ENCODE measurements at places on chromosomes 11 and 22. TPM values are rescaled to one million over a fixed set of nuclear protein-coding genes. Genes with fewer than 3 reads are reported as not detected.

Gene ELMOD1
- 0.89 TPM for total RNA-seq

Gene C11orf86
- not detected for total RNA-seq

DNA sequence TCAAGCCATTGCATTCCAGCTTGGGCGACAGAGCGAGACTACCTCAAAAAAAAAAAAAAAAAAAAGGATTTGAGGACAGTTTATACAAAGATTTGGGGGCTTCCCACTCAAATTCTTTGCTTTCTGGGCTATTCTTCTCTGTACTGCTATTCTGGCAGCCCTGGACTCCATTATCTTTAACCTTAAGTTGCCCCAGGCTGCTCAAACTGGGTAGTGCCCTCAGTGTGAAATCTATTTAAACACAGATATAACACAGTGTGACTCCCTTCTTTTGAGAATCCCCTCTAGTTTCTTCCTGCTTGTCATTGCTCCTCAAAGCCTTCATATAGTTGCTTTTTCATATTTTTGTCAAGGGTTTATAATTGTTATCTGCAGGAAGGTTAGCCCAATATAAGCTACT lies 49.5 kb upstream of the WEE1 start:
- no peak for DNase-seq

GRCh38 chr11:100923555-100923954 lies 206.1 kb downstream of the PGR start:
- DNase-seq: no peak

Gene SLC7A4
- not detected for total RNA-seq

DNA sequence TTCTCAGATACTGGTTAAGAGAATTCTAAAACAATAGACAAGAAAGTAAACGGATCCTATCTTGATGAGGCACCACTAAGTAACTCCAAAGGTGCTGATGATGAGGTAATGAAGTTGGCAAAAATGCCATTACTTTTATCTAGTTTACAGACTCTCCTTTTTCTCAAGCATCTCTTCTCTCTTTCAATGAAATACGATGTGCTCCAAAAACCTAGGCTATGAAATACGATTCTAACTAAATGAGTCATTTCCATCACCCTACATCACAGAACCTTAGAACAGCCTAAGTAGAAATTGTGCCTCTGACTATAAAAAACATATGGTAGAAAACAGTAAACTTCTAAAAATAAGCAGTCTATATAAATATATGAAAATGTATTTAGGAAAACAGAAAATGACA lies 58.9 kb upstream of the ARHGAP32 start:
- DNase-seq: no peak

Data from cardiac septum (tissue), 1 donor.